ENCODE measurements at places on chromosomes 1 and 21.

DNA sequence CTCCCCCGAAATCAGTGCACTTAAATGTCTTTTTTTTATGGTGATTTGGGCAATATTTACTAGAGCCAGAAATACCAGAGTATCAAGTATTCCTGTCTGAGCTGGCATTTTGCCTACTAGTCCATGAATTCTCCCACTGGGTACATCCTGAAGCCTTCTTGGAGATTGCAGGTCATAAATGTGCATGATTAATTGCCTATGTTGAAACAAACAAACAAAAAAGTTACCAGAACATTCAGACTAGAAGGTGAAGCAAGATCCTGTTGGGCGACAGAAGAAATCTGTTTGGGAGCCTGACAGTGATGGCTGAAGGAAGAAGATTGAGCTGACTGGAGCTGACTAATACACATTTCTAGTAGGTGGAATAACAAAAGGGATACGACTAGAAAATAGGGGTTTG, 127.4 kb upstream of the NRIP1 start:
- DNase-seq: no peak

GRCh38 chr1:5504364-5504740, 487.9 kb downstream of the NPHP4 start:
- no peak for DNase-seq

- DNase-seq: no peak
Measured at GRCh38 chr1:42328916-42329496, 6.0 kb downstream of the FOXJ3 start.

DNA sequence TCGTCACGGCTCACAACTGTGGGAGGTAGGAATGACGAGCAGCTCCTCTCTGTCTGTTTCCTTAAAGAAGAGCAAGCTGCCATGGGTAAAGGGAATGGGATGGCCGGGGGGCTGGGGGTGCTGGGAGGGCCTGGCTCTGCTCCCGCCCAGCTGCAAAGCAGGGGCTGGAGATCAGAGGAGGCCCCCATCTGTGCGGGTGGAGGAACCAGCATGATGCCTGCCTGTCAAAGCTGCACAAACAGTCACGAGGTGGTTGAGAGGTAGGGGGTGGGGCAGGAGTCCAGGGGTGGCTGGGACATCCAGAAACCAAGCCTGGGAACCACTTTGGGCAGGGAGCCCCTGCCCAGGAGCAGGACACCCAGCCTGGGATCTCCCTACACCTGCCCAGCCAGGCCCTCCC, 12.6 kb downstream of the SLC41A1 start:
- DNase-seq: no peak

Measured in activated T-helper 9 cell treated with anti-CD3 and anti-CD28 coated beads, Interleukin-2, amount 50 U/mL, for 16 hours (primary cell).